LHCN-M2 (cell line): ENCODE measurements at places on chromosomes 13 and 19. TPM values are rescaled to one million over a fixed set of nuclear protein-coding genes. Genes with fewer than 3 reads are reported as not detected.

DNA sequence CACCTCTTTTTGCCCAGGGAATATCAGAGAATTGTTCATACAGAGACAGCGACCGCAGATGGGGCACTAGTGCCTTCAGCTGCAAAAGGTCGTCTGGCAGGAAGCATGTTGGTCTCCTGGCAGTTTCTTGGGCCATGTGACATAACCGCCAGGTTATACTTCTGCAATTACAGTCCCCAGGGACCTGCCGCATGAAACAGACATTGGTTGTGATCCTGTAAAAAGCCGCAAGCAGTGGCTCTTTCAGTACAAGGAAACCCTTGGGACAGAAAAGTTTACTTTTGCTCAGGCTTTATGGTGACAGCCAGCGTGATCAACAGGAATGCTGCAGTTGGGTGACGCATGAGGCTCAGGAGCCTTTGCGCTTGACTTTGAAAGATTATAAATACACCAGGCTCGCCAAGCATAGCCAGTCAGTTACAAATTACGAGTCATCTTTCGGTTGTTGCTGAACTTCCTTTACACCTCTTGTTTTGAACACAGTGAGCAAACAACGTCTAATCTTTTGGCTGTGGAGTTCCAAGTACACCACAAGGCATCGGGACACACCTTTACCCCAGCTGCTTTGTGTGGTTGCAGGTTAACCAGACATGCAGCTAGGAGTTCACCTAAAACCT, 50.5 kb upstream of the UBE2L5 start:
- DNase-seq = peak; percentile 30

- no peak for DNase-seq
Measured at GRCh38 chr13:111893607-111894443, 173.1 kb upstream of the SOX1 start.

DNA sequence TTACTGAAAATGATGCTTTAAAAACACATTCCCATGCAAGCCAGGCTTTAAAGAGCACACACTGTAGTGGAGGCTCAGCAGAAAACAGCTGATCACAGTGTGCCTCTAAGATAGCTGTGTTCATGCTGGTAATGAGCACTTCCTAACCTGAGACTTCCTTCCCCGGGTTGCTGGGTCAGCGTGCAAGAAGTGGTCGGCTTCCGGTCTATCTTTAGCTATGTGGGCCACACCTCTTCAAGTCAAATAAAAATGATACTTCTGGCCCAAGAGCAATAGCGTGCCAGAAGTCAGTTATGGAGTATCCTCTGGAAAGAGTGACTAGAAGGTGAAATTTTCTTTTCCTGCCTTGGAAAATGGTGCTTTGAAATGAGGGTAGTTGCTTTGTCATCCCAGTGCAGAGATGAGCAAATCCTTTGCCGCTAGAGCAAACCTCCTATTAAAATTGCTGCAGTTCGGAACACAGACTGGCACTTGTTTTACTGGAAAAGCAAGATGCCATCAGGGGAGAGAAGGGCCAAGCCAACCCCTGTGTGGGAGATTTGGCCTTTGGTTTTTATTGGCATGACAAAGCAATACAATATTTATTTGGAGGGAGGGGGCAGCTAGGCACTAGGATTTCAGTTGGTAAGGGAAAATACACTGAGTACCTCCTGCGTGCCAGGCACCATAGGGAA, 64.2 kb downstream of the ARHGAP35 start:
- DNase-seq = no peak

DNA sequence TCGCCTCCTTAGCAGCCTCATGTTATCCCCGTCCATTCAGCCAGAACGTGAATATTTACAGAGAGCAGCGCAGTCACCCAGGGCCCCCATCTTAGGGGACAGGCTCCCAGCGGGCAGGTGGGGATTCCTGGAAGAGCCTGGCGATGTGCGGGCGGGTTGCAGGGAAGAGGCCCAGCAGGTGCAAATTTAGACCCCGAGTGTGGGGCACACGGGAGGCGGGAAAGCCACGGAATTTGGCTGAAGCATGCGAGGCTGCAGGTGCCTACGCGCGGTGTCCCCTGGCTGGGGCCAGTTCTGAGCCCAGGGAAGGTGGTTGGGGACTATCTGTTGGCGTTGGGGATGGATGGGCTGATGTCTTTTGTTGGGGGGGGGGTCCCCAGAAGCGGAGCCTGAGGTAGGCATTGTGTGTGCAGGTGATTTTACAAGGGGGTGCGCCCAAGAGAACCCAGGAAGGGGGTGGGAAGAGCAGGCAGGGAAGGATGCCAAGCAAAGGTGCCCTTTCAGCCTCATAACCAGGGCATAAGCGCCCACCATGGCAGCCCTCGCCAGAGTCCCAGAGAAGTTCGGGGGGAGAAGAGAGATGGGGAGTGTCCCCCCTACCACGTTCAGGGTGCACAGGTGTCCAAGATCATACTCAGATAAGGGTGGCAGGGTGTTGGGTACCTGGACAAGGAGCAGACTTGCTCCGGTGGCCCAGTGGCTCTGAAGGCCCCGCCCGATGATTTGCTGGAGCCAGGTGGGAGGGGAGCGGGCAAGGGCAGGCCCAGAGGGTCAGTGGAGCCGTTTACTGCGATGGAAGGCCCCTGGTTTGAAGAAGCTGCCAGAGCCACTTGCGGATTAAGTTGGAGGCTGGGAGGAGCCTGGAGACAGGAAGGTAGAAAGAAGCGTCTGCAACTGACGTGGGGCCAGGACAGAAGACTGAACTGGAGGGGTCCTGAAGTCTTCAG, 1.2 kb downstream of the TPGS1 start:
- DNase-seq = no peak

- DNase-seq = no peak
Measured at GRCh38 chr19:9868983-9869617, 34.0 kb downstream of the PIN1 start.

- no peak for DNase-seq
Measured at GRCh38 chr13:45185286-45185685, 15.6 kb downstream of the KCTD4 start.

- no peak for DNase-seq
Measured at GRCh38 chr19:12217332-12217731, 54.4 kb downstream of the ZNF136 start.

GRCh38 chr19:58274771-58275201, 4.0 kb upstream of the ZNF8 start:
- peak; percentile 90 for DNase-seq

GRCh38 chr19:48934837-48935236, 1.3 kb downstream of the DHDH start:
- no peak for DNase-seq

- peak; percentile 74 for DNase-seq
Measured at GRCh38 chr13:34030782-34031181, 212.8 kb downstream of the RFC3 start.

GRCh38 chr19:11338569-11339253, 746 bp downstream of the RAB3D start:
- DNase-seq = no peak

GRCh38 chr19:926589-927350, 935 bp downstream of the ARID3A start:
- DNase-seq = peak; percentile 27

GRCh38 chr19:16030964-16031871, 45.1 kb upstream of the TPM4 start:
- no peak for DNase-seq

DNA sequence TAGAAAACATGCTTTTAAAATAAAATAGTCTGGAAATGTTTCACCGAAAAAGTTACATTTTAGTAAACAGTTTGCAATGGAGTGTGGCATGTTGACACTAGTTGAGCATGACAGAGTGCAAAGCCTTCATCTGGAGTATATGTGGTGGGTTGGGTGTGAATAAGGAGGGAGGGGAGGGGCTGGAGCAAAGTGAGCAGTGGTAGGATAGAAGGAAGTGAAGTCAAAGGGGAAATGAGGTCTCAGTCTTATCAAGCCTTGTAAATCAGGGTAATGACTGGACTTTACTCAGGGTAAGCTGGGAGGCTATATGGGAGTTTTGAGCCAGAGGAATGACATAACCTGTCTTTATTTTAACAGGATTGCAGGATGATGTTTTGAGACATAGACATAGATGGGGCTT, 222.8 kb downstream of the PCDH20 start:
- no peak for DNase-seq

DNA sequence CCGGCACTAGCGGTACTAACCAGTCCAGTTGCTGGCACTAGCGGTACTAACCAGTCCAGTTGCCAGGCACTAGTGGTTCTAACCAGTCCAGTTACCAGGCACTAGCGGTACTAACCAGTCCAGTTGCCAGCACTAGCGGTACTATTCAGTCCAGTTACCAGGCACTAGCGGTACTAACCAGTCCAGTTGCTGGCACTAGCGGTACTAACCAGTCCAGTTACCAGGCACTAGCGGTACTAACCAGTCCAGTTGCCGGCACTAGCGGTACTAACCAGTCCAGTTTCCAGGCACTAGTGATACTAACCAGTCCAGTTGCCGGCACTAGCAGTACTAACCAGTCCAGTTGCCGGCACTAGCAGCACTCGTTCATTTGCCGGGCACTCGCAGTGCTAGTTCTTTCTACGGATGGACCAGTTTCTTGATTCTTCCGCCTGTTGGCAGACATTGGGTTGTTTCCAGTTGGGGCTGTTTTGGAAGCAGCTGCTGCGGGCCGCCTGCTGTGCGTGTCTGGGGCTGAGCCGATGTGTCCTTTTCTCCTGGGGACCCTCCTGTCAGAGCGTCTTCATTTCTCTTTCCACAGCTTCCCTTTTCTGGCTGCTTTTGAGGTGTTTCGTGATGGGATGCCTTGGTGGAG, 123.4 kb upstream of the MCF2L start:
- no peak for DNase-seq

- no peak for DNase-seq
Measured at GRCh38 chr13:24624801-24625231, 55.4 kb upstream of the ATP12A start.

DNA sequence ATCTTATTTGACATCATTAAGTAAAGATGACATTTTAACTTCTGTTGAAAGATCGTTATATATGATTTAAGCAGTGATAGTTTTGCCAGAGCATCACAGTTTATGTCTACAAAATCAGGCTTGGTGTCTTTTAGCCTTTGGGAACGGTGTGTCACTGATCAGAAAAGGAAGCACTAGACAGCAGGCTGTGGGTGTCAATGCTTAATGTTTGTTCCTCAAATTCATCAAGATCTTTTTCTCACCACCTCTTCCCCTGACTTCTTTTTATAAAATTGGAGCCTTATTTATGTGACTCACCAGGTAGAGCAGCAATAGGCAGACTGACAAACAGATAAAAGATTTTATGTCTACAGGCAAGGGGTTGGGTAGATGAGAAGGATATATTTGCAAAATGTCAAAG, 1558.5 kb downstream of the EFNB2 start:
- no peak for DNase-seq

- peak; percentile 24 for DNase-seq
Measured at GRCh38 chr19:3784607-3785450, 1.4 kb downstream of the MATK start.

DNA sequence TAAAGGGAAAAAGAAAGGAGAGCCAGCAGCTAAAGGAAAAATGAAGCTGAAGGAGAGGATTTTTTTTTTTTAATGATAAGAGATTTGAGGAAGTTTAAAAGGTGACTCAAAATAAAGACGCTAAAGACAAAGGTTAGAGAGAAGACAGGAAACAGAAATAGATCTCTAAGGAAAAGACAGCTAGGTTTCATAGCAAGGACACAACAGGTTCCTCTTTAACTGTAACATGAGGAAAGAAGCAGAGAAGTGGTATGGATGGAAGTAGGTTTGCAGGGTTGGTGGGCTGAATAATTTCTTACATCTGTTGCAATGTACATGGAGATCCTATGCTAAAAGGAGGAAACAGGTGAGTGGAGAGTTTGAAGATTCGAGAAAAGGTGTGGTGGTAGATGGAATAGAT, 107.5 kb downstream of the MYCBP2 start:
- no peak for DNase-seq

GRCh38 chr13:26280822-26281221, 26.9 kb downstream of the CDK8 start:
- no peak for DNase-seq

Gene ZNF699
- total RNA-seq = 13.9 and 34.0 TPM in 2 replicates

Gene POU2F2
- total RNA-seq = 0.06 TPM in 1 of 2 replicates, not detected in the other

Gene NLRP8
- not detected in 2 replicates for total RNA-seq

Gene SH2D3A
- total RNA-seq = not detected in 2 replicates

Gene SIGLEC14
- not detected in 2 replicates for total RNA-seq

Gene EPSTI1
- total RNA-seq = 2.3 and 6.3 TPM in 2 replicates

Gene KLK12
- not detected in 2 replicates for total RNA-seq

Gene AP1M2
- not detected in 2 replicates for total RNA-seq

Gene SIGLEC12
- not detected in 2 replicates for total RNA-seq

Gene ATP4B
- not detected in 2 replicates for total RNA-seq

Gene CGB7
- total RNA-seq = 1.5 TPM in 2 replicates
